ENCODE measurements at places on chromosomes 6 and 20.

- no peak for DNase-seq
These were observed 337.6 kb downstream of the CDC5L start for GRCh38 chr6:44725070-44725469.

GRCh38 chr6:43980004-43980795 is 147.1 kb downstream of the MRPL14 start:
- no peak for DNase-seq

GRCh38 chr20:9699181-9699580 is 139.7 kb downstream of the PAK5 start:
- no peak for DNase-seq

- no peak for DNase-seq
These were observed 64.3 kb downstream of the GPX5 start for GRCh38 chr6:28589957-28590349.

DNA sequence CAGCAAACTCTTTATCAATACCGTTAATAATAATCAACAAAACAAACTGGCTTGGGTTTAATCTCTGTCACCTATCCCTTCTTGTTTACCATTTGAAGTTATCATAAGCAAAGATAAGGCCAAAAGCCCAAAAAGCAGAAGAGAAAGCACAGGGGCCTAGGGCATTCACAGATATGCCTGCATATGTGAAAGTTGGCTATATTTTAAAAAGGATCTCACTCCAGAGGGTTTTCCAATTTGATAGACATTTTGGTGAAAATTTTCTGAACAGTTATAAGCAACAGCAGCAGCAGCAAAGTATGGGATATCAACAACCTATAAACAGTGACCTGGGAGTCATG is 101.1 kb downstream of the ATXN1 start:
- DNase-seq, result no peak
